ENCODE measurements at places on chromosomes 5 and 9.

DNA sequence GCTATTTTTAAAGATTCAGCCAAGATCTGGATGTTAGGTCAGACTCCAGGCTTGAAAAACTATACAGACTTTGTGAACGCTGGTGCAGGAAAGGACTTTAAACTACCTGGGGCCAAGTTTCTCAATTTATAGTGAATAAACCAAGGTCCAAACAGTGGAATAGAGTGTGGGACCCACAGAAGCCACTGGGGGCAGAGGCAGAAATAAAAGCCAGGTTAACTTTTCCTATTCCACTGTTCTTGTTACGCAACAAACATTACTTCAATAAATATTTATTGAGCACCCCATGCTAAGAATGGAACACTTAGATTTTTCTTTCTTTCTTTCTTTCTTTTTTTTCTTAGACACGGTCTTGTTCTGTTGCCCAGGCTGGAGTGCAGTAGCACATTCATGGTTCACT lies 11.0 kb upstream of the HAVCR1 start:
- DNase-seq: no peak

DNA sequence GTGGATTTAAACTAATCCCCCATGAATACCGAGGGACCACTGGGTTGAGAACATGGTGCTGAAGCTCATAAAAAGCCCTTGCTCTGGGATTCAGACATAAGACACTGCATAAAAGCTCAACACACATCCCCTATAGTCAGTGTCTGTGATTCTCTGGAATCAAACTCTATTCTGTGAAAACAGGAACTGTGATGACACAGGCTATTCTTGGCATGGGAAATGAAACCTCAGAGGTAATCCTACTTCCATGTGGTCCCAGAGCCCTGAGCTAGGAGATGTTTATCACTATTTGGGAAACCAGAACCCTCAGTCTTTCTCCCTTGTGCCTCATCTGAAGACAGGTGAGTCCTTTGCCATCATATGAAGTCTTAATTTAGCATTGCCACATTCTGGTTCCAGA lies 135.4 kb upstream of the PRSS3 start:
- DNase-seq: no peak

GRCh38 chr9:91248707-91249106 lies 113.0 kb downstream of the AUH start:
- no peak for DNase-seq

DNA sequence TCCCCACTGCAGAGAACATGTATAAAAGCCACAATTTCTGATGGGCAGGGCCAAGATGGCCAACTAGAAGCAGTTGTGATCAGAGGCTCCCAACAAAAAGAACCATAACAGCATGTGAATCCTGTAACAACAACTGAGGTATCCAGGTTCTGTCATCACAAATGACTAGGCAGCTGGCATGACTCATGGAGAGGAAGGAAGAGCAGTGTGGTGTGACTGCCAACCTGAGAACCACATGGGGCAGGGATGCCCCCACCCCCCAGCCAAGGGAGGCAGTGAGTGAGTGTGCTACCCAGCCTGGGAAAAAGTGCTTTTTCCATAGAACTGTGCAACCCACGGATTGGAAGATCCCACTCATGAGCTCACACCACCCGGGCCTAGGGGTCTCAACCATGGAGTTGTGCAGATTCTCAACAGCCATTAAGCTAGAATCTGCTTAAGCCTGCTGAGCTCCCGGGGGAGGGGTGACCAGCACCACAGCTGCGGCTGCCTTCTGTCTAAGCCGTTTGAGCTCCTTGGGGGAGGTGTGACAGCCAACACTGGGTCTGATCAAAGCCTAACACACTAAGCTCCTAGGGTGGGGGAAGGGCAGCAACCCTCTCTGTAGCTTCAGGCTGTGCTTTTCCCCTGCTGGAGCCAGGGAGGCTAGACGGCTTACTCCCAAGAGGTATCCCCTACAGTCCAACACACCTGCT lies 80.1 kb upstream of the DMAC1 start:
- no peak for DNase-seq

- DNase-seq: no peak
Observed at GRCh38 chr5:74313896-74314295, 326.6 kb downstream of the ENC1 start.

- DNase-seq: no peak
Observed at GRCh38 chr5:60613826-60614225, 86.1 kb downstream of the DEPDC1B start.

DNA sequence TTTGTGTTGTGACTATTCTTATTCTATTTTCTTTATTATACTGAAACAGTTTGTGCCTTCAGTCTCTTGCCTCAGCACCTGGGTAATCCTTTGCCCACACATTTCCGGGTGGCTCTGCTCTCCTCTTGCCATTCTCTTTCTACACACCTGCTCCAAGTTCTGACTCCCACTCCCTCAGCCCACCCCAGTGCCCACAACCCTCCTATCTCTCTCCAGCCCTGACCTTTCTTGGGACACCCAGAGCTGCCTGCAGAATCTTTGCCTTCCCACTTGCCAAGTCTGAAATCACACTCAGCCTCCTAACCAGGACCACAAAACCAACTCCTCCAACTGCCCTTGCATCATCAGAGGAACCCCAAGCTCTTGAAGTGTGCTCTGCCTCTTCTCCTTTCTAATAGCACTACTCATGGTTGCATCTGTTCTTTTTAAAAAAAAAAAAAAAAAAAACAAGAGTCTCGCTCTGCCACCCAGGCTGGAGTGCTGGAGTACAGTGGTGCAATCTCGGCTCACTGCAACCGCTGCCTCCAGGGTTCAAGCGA lies 4.1 kb downstream of the SWI5 start:
- no peak for DNase-seq

- DNase-seq: no peak
Observed at GRCh38 chr9:91066042-91066415, 264.4 kb downstream of the SYK start.

DNA sequence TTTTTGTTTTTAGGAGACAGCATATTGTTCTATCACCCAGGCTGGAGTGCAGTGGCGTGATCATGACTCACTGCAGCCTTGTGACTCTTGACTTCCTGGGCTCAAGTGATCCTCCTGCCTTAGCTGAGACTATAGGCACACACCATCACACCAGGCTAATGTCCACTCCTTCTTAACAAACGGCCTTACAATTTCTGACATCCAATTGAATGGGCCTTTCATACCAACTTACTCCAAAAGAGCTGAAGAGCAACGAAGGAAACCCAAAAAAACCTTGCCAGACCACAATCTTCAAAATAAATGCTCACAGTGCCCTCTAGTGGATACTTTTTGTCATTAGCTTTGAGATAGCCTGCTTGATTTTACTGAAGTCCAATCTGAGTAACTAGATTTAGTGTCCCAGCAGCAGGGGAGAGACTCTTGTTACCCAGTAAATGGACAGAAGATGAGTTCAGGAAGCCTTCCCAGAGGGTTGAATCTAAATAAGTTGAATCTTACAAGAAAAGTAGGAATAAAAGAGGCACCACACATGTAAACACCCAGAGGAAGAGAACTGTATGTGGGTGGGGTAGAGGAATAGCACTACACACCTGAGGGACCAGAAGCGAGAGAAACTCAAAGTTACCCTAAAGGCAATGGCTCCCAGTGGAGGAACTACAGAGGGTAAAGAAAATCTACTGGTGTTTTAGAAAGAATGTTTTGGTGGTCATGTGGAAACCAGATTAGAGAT lies 9.3 kb downstream of the ZNF622 start:
- no peak for DNase-seq

GRCh38 chr9:114299286-114300152 lies 23.4 kb upstream of the ORM1 start:
- no peak for DNase-seq

DNA sequence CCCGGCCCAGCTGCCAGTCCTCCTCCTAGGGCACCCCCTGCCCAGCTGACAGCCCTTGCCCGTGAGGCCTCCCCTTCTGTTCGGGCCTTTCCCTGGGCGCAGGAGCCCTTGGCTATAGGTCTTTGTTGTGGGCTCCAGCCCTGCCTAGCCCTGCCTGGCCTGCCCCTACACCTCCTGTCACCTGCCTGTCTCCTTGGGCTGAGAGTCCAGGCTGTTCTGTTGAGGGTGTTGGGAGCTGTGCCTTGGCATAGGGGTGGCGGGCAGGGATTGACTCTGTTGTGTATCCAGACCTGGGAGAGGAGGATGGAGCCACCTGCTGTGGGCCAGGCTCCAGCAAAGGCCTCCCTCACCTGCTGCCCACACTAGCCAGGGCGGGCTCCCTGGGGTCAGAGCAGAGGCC lies 11.6 kb downstream of the FCN2 start:
- DNase-seq: no peak

- no peak for DNase-seq
Observed at GRCh38 chr5:65699338-65699737, 22.6 kb downstream of the SGTB start.

GRCh38 chr5:126969548-126969947 lies 60.8 kb downstream of the MARCHF3 start:
- DNase-seq: no peak

- DNase-seq: no peak
Observed at GRCh38 chr9:137953683-137954438, 76.3 kb downstream of the CACNA1B start.

GRCh38 chr5:96683392-96683791 lies 21.2 kb downstream of the CAST start:
- DNase-seq: no peak

- no peak for DNase-seq
Observed at GRCh38 chr9:92510747-92511146, 25.0 kb downstream of the ECM2 start.

DNA sequence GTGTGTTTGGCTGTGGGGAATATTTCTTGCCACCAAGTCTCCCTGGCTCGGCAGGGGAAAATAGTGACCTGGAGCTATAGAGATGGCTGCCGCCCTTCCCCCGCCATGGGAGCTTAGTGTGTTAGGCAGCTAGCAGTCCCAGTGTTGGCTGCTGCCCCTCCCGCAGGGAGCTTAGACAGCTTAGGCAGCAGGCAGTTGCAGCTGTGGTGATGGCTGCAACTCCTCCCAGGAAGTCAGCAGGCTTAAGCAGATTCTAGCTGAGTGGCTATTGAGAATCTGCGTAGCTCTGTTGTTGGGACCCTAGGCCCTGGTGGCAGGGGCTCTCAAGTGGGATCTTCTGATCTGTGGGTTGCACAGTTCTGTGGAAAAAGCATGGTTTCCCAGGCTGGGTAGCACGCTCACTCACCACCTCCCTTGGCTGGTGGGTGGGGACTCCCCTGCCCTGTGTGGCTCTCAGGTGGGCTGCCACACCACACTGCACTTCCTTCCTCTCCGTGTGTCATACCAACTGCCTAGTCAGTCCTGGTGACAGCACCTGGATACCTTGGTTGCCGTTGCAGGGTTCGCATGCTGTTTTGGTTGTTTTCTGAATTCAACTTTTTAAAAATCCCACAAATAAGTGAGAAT lies 9.3 kb downstream of the OR1N2 start:
- no peak for DNase-seq

DNA sequence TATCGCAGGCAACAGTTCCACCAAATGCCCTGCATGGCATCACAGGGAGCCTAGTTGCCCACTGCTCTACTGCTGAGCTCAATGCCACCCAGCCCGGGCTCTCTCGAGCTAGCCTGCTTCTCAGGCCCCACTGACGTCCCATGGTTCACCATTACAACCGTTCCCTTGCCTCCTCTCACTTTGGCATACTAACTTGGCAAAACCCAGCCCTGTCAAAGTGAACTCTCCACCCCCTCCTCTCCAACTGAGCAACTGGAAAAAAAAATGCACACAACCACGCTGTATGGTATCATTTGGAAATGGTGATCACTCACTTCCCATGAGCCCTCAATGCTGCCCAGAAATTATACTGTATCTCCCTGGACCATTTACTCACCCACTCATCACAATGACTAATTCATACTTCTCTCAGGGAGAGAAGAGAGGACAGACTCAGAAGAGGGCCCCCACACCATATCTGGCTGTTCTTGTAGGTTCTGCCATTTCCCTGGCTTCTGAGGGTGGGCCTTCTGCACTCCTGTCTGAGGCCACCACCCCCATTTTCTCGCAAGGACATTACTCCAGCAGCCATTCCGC lies 51.4 kb upstream of the RARS1 start:
- no peak for DNase-seq

DNA sequence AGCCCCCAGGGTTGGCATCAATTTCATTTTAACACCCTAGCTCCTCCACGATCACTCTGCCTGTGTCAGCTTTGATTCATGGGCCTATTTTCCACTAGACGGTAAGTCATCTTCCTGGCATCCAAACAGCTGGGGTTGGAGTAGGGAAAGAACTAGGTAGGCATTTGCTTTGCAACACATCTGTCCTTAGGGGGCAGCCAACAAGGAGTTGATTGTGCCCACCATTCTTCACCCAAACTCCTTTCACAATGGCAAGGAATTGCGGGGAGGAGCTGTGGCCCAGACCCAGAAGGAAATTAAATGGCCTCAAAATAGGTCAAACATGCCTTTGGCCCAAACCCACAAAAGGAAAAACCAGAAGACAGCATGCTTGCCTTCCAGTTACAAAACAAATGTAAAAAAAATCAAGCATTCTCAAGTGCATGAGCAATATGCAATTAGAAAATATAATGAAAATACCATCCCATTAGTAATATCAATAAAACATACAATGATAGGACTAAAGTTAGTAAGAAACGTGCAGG lies 71.8 kb downstream of the NRG2 start:
- no peak for DNase-seq

GRCh38 chr9:93149361-93149760 lies 15.3 kb upstream of the NINJ1 start:
- no peak for DNase-seq

DNA sequence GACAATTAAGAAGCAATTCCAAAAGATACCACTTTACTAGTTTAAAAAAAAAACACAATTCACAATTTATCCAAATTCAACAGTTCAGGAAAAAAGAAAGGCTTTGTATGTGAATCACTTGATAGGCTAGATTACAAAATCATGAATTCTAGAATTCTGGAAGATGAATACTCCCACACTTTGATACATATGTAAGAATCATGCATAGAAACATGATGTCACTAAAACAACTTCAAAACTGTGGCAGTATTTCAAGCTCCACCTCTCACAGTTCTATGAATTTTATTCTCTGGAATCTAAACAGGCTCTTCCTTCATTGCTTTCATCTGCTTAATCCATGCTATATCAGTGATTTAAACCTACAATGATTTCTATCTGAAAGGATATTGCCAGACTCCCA lies 51.0 kb downstream of the GNAQ start:
- no peak for DNase-seq

DNA sequence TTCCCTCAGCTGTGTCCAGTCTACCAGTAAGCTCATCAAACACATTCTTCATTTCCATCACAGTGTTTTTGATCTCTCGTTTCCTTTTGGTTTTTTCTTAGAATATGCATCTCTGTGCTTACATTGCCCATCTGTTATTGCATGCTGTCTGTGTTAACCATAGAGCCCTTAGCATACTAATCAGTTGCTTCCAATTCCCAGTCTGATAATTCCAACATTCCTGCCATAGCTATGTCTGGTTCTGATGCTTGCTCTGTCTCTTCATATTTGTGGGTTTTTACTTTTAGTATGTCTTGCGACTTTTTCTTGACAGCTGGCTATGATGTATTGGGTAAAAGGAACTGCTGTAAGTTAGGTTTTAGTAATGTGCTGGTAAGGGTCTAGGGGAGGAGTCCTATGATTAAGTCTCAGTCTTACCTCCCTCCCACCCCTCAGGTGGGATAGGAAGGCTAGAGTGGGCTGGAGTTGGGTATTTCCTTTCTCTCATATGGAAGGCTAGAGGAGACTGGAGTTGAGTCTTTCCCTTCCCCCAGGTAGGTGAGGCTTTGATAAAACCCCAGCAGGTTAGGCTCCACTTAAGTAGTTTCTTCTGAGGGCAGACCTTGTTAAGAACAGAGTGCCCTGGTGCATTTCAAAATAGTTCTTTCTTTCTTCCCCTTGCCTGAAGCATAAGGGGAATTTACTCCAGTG lies 99.1 kb upstream of the RASGRF2 start:
- DNase-seq: no peak

GRCh38 chr5:155434267-155434666 lies 420.7 kb downstream of the KIF4B start:
- DNase-seq: no peak

- DNase-seq: peak; percentile 32
Observed at GRCh38 chr5:181221105-181221791, 1.8 kb upstream of the TRIM41 start.

Measured in left hindlimb (tissue), 1 donor.